ENCODE measurements at places on chromosomes 16 and 17.

DNA sequence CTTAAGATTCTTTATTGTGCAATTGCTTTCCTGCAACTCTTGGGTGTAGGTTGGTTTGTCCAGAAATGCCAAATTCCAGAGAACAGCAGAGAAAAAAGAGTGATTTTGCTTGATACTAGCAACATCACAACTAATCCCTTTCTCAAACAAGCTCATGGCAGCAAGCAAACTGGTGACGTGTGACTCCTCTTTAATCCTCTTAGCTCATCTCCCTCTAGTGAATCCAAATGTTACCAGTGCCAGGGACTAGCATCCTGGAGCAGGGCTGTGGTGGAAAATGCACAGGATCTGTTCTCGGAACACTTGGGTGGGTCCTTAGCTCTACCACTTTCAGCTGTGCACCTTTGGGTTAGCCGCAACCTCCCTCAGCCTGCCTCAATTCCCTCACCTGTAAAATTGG, 204.0 kb upstream of the CCL2 start:
- DNase-seq = no peak

DNA sequence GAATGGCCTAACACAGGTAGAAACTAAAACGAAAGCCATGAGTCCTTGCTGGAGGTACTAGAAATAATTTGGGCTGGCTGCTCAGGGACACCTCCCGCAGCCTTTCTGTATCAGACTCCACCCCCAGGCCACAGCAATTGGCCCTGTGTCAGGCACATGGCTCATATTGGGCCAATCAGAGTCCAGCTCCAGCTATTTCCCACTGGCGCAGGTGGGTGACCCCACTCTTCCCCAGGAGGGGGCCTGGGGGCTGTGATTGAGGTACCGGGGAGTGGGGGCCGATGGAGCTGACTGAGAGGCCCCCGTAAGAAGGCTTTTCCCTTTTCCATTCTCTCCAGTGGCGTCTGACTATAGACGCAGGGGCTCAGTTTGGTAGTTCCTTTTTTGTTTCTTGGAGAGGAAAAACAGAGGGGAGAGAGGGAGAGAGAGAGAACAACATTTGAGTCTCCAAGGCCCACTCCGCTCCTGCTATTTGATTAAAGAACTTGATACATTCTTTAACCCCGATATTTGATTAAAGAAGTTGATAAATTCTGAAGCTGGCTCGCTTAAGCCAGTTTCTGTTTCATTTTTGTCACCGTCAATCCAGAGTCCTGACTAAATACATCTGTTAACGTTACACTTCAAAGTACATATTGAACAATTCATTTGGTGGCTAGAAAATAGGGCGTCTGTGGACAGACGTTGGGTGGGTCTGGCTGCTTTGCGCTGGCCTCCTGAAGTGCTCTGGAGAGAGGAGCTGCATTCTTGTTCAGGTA, 26.3 kb downstream of the FOXL1 start:
- no peak for DNase-seq

GRCh38 chr16:30430428-30430970, 669 bp upstream of the DCTPP1 start:
- no peak for DNase-seq

- no peak for DNase-seq
Measured at GRCh38 chr17:4492721-4493561, 5.7 kb upstream of the SPNS2 start.

DNA sequence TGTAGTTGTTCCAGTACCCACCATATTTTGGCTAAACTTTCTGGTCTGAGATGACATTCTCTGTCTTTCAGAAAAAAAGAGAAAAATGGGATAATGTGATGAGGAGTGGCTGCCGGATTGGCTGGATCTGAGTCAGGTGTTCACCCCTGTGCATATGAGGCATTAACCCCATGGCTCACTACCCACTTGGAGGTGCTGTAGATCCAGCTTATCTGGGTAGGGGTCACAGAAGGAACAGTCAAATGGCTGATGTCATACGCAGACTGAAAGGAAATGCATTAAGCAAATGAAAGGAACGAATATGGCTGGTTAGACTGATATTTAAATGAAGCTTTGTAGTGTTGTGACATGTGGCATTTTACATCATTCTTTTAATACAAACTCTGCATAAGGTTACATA, 17.3 kb downstream of the MAP2K6 start:
- no peak for DNase-seq

- no peak for DNase-seq
Measured at GRCh38 chr17:81195941-81196495, 26.7 kb downstream of the CEP131 start.

GRCh38 chr16:75345711-75346110, 87.6 kb downstream of the CFDP1 start:
- no peak for DNase-seq

DNA sequence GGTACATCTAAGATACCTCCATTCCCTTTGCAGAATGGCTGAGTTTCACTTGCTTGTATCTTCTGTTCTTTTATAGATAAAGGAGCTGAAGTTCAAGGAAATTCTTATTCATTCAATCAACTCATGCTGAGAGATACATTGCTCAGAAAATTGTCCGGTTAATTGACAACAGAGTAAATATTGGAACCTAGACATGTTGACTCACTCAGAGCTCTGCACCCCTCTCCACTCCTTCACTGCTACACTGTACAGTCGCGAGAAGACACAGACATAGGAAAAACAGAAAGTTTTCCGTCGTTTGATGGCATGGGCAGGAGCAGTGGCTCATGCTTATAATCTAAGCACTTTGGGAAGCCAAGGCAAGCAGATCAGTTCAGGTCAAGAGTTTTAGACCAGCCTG, 690.5 kb upstream of the SOX9 start:
- DNase-seq = no peak

- DNase-seq = no peak
Measured at GRCh38 chr16:2752850-2753732, 653 bp downstream of the SRRM2 start.

- DNase-seq = no peak
Measured at GRCh38 chr17:52209507-52209906, 51.0 kb upstream of the CA10 start.

DNA sequence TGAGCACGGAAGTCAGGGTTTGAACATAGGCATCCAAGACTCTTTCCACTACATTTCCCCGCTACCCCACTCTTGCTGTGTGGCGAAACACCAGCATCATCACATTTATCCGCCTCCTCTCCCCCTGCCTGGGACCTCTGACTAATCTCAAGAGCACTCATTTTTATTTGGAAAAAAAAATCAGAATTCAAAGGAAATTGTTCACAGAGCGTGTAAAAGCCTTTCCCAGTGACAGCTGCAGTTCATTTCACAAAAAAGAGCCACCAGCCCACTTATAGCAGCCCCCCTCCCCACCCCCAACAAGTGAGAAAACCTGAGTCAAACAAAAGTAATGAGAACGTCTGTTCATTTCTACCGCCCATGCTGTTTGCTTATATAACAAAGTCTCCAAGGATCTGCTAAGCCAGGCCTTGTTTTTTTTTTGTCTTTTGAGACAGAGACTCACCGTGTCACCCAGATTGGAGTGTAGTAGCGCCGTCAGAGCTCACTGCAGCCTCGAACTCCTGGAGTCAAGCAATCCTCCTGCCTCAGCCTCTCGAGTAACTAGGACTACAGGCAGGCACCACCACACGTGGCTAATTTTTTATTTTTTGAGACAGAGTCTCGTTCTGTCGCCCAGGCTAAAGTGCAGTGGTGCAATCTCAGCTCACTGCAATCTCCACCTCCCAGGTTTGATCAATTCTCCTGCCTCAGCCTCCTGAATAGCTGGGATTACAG, 48.3 kb upstream of the HAPSTR1 start:
- no peak for DNase-seq

- no peak for DNase-seq
Measured at GRCh38 chr16:88768071-88768783, 16.8 kb downstream of the PIEZO1 start.

GRCh38 chr17:69434164-69434579, 19.7 kb downstream of the MAP2K6 start:
- DNase-seq = no peak
